Sigmoid colon (tissue), 7 donors: ENCODE measurements at places on chromosomes 3 and 15. TPM values are rescaled to one million over a fixed set of nuclear protein-coding genes. Genes with fewer than 3 reads are reported as not detected.

GRCh38 chr15:79113831-79114230 lies 23.3 kb upstream of the RASGRF1 start:
- no peak overlapping the region for H3K4me3 ChIP-seq
- H3K27me3 ChIP-seq: no peaks in the 10 kb centered on the region
- H3K27ac ChIP-seq: no peak overlapping the region
- H3K36me3 ChIP-seq: no peaks in the 10 kb centered on the region
- H3K4me1 ChIP-seq: no peaks in the 10 kb centered on the region

GRCh38 chr3:32755761-32756160 lies 62.0 kb upstream of the TRIM71 start:
- no peak overlapping the region for H3K4me3 ChIP-seq
- H3K36me3 ChIP-seq: peaks cover 6% of the 10 kb centered on the region
- no peaks in the 10 kb centered on the region for H3K4me1 ChIP-seq
- H3K27me3 ChIP-seq: no peaks in the 10 kb centered on the region
- H3K27ac ChIP-seq: no peak overlapping the region
- no peak for DNase-seq

- no peaks in the 10 kb centered on the region for H3K4me1 ChIP-seq
- DNase-seq: no peak
- H3K4me3 ChIP-seq: no peak overlapping the region
- peaks cover 13% of the 10 kb centered on the region for H3K36me3 ChIP-seq
- H3K27ac ChIP-seq: no peak overlapping the region
- H3K27me3 ChIP-seq: no peaks in the 10 kb centered on the region
Measured at GRCh38 chr3:195872800-195873199, 35.6 kb downstream of the TNK2 start.

DNA sequence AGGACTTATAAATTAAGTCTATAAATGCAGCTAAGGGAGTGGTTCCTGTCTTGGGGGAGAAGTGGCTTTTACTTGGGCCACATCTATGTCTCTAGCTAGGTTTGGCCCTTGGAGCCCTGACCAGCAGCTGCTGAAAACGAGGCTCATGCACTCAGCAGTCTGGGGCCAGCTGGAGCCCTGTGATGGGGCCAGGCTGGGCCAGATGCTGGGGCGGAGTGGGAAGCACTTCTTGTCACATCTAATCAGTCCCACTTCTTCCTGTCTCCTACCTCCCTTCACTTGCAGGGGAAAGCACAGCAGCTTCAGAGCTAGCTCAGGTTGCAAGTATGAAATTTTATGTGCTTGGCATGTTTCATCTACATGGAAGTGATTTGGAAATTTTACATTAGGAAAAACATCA lies 209.9 kb upstream of the ROPN1 start:
- no peak overlapping the region for H3K27ac ChIP-seq
- no peaks in the 10 kb centered on the region for H3K27me3 ChIP-seq
- peak; percentile 70 for DNase-seq
- H3K4me1 ChIP-seq: no peaks in the 10 kb centered on the region

Gene CSPG5
- total RNA-seq: 1.7 TPM

GRCh38 chr3:144200466-144200865 lies 228.8 kb downstream of the DIPK2A start:
- no peak for DNase-seq
- H3K27ac ChIP-seq: no peak overlapping the region
- H3K36me3 ChIP-seq: no peaks in the 10 kb centered on the region
- H3K4me3 ChIP-seq: no peak overlapping the region

DNA sequence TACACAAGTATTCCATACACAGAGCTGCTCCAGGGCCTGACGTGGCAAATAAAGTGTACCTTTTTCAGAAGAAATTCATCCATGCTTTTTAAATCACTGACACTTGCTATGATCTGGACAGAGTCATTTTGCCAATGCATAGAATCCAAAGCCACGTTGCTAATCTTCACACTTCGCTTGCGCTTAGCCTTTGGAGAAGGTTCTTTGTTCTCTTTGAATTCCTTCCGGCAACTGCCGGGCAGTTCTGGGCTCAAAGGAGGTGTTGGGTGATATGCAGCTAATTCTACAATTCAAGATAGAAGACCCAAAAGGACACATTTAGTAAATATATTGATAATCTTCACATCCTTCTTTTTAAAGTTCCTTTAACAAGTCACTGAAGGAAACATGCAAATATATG lies 69.9 kb downstream of the NR2E3 start:
- H3K4me3 ChIP-seq: no peak overlapping the region
- H3K4me1 ChIP-seq: no peaks in the 10 kb centered on the region
- no peak overlapping the region for H3K27ac ChIP-seq
- no peak for DNase-seq
- H3K27me3 ChIP-seq: no peaks in the 10 kb centered on the region

- no peaks in the 10 kb centered on the region for H3K36me3 ChIP-seq
- DNase-seq: no peak
- H3K27me3 ChIP-seq: no peaks in the 10 kb centered on the region
- no peaks in the 10 kb centered on the region for H3K4me1 ChIP-seq
- no peak overlapping the region for H3K4me3 ChIP-seq
Measured at GRCh38 chr3:28949580-28949979, 331.3 kb upstream of the RBMS3 start.

- peaks cover 5% of the 10 kb centered on the region for H3K4me1 ChIP-seq
- H3K27me3 ChIP-seq: no peaks in the 10 kb centered on the region
- no peak for DNase-seq
Measured at GRCh38 chr3:29271475-29271874, 9.4 kb upstream of the RBMS3 start.

Gene EXOG
- 15.3 TPM for total RNA-seq

Gene ZNF774
- total RNA-seq: 4.3 TPM

Gene IL17RE
- 1.8 TPM for total RNA-seq

GRCh38 chr3:143016321-143016972 lies 15.1 kb downstream of the U2SURP start:
- no peaks in the 10 kb centered on the region for H3K4me1 ChIP-seq
- H3K27ac ChIP-seq: no peak overlapping the region
- peaks cover 71% of the 10 kb centered on the region for H3K36me3 ChIP-seq
- H3K27me3 ChIP-seq: no peaks in the 10 kb centered on the region

Gene TM6SF1
- total RNA-seq: 7.5 TPM

GRCh38 chr3:179026636-179027035 lies 45.0 kb downstream of the ZMAT3 start:
- no peaks in the 10 kb centered on the region for H3K36me3 ChIP-seq
- no peak overlapping the region for H3K27ac ChIP-seq
- H3K27me3 ChIP-seq: no peaks in the 10 kb centered on the region
- H3K4me1 ChIP-seq: peaks cover 2% of the 10 kb centered on the region

GRCh38 chr3:170572665-170573253 lies 13.1 kb downstream of the SLC7A14 start:
- H3K4me1 ChIP-seq: no peaks in the 10 kb centered on the region
- H3K27me3 ChIP-seq: no peaks in the 10 kb centered on the region
- no peak overlapping the region for H3K27ac ChIP-seq
- no peak for DNase-seq

DNA sequence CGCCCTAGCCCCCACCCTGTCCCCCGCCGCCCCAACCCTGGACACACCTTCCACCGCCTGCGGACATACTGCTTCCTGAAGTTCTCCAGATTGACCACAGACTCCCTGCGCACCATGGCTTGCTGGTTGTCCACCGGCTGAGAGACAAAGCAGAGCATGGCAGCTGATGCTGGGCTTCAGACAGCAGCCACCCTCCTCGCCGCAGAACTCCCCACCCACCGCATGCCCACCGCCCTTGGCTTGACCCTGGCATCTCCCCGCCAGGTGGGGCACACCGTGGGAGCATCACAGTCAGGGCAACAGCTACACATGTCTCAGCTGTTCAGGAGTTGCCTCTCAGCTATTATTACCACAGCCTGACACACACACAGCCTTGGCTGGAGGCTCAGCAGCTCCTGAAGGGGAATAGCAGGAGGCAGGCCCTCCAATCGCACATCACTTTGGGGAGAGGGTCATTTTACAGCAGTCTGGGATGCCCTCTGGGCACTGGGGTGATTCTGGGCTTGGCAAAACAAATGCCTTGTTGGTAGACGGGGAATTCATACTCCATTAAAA lies 78.4 kb upstream of the HERC1 start:
- DNase-seq: no peak
- H3K4me3 ChIP-seq: no peak overlapping the region
- H3K27me3 ChIP-seq: no peaks in the 10 kb centered on the region
- no peaks in the 10 kb centered on the region for H3K36me3 ChIP-seq
- H3K27ac ChIP-seq: no peak overlapping the region

GRCh38 chr3:137771401-137772213 lies 7.5 kb downstream of the SOX14 start:
- no peaks in the 10 kb centered on the region for H3K36me3 ChIP-seq
- DNase-seq: no peak
- H3K27ac ChIP-seq: no peak overlapping the region
- H3K4me1 ChIP-seq: peaks cover 47% of the 10 kb centered on the region
- peaks cover 61% of the 10 kb centered on the region for H3K27me3 ChIP-seq
- peak overlapping the region; percentile 4 for H3K4me3 ChIP-seq

- H3K27ac ChIP-seq: no peak overlapping the region
- H3K27me3 ChIP-seq: no peaks in the 10 kb centered on the region
- DNase-seq: no peak
- H3K4me3 ChIP-seq: no peak overlapping the region
Measured at GRCh38 chr3:31661993-31662670, 129.4 kb downstream of the STT3B start.

- H3K4me3 ChIP-seq: no peak overlapping the region
- H3K27ac ChIP-seq: no peak overlapping the region
- peaks cover 13% of the 10 kb centered on the region for H3K4me1 ChIP-seq
- DNase-seq: no peak
- H3K36me3 ChIP-seq: no peaks in the 10 kb centered on the region
Measured at GRCh38 chr15:64653757-64654156, 121.6 kb downstream of the RBPMS2 start.

DNA sequence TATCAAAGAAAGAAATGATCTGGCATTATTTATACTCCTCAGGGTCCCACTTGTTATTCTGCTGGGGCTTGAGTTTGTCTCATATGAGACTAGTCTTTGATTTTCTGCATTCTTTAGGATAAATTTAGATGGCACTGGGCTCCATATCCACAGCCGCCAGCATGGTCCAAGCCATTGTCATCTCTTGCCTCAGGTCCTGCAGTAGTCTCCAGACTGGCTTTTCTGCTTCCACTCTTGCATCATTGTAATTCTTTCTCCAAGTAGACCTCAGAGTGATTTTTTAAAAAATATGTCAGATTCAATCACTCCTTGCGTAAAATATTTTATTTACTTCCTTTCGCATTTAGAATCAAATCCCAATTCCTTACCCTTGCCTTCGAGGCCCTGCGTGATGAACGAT lies 50.4 kb upstream of the ST3GAL6 start:
- no peaks in the 10 kb centered on the region for H3K4me1 ChIP-seq
- H3K27ac ChIP-seq: no peak overlapping the region
- H3K36me3 ChIP-seq: no peaks in the 10 kb centered on the region
- DNase-seq: no peak
- no peak overlapping the region for H3K4me3 ChIP-seq

DNA sequence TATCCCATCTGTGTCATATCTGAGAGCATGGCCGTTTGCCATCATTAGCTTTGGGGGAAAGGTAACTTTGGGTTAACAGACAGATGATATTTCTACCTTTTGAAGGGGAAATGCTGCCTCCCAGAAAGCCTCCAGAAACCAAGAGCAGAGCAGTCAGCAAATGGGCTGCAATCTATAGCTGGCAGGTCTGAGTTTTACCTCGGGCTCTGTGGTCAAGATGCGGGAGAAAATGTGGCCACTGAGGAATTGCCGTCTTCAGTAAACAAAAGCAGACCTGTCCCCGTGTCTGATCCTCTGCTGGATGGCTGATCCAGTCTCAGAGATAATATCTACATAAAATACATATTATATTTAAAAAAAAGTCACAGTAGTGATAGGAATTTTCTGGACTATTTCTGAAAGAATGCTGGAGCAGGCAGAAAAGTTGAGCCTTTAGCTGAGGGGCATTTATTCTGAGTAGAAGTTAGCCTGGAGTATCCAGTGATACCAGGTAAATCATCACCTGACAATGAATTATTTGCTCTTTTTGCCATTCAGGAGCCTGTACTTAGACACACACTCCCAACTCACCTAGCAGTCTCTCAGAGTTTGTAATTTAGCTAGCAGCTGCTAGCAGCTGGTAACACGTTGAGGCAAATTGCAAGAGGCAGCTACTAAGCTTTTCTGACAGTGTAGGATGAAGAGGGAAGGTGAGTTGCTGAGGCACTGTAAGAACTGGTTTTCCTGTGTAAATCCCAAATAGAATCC lies 285.3 kb upstream of the RARB start:
- no peaks in the 10 kb centered on the region for H3K27me3 ChIP-seq
- H3K4me1 ChIP-seq: peaks cover 8% of the 10 kb centered on the region
- H3K27ac ChIP-seq: no peak overlapping the region
- H3K4me3 ChIP-seq: no peak overlapping the region
- no peaks in the 10 kb centered on the region for H3K36me3 ChIP-seq

DNA sequence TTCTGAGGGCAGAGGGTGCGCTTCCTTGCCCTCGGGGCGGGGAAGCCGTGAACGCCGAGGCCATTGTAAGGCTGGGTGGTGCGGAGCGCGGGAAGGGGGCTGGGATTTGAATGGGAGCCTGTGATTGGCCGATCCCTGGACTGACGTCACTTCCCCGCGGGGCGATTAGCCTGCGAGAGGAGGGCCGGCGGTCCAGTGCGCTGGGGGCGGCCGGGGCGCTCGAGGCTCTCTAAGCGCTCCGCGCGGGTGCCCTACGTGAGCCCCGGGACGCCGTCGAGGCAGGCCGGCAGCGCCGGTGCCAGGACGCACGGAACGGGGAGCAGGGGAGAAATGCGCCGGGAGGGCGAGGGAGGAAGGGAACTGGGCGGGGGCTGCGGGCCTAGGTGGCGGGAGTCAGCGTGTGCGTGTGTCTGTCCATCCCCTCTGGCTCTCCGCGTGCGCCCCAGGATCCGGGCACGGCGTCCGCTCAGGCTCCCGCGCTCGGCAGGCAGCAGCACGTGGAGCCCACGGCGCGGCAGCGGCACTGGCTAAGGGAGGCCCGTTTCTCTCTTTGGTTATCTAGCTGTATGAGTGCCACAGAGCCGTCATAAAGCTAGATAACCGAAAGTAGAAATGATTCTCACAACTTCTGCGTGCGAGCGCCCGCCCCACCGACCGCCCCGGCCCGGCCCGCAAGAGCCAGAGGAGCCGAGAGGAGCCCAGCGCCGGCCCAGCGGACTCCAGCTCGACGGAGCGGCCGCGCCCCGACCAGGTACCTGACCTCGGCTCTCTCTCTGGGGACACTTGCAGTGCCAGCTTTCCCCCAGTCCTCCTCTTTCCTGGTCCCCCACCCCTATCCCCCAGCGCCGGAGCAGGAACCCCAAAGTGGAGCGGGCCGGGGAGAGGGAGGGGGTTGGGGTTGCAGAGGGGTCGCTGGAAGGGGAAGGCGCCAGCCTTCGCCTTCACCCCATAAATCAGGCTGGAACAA lies 33.1 kb upstream of the POLG start:
- H3K36me3 ChIP-seq: no peaks in the 10 kb centered on the region
- H3K4me3 ChIP-seq: no peak overlapping the region
- peaks cover 23% of the 10 kb centered on the region for H3K4me1 ChIP-seq
- DNase-seq: no peak

DNA sequence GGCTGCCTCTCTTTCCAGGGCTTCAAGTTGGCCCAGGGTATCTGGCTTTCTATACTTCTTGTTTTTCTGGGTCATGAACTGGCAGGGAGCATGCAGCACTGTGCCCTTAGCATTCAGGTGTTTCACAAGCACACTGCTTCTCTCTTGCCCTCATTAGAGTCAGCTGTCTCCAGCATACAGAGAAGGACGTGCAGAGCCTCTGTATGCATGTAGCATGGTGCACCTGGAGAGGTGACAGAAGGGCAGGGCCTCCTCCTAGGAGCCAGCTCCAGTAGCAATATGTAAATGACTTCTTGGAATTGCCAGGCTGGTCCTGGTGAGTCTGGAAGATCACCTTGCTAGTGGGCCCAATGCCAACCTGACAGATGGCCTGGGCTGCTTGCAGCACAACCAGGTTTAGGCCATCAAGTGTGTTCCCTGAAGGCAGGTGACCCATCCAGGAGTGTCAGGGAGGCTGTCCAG lies 44.8 kb upstream of the ATP2C1 start:
- H3K4me1 ChIP-seq: peaks cover 16% of the 10 kb centered on the region
- H3K4me3 ChIP-seq: no peak overlapping the region
- no peaks in the 10 kb centered on the region for H3K27me3 ChIP-seq
- H3K36me3 ChIP-seq: no peaks in the 10 kb centered on the region
- H3K27ac ChIP-seq: no peak overlapping the region
